Lower lobe of right lung (tissue), 2 donors: ENCODE measurements at places on chromosomes 4 and X. TPM values are rescaled to one million over a fixed set of nuclear protein-coding genes. Genes with fewer than 3 reads are reported as not detected.

DNA sequence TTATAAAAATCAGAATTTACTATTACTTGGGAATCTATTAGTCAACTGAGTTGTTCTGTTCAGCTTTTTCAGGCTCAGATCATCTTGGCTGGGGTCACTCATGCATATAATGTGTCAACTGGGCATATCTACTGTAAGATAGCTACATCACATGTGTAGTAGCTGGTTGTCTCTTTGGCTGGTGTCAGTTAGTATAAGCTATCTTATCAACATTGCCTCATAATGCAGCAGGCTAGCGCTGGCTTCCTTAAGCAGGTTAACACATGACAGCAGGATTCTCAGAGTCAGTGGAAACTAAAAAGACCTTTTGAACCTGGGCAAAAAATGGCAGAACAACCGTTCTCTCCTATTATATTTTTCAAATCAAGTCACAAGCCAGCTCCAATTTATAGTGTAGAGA, 378.3 kb upstream of the PCDH10 start:
- no peaks in the 10 kb centered on the region for H3K4me1 ChIP-seq
- no peak overlapping the region for H3K4me3 ChIP-seq
- H3K27ac ChIP-seq = no peak overlapping the region
- DNase-seq = no peak
- no peaks in the 10 kb centered on the region for H3K36me3 ChIP-seq

- H3K4me1 ChIP-seq = peaks cover 13% of the 10 kb centered on the region
- no peaks in the 10 kb centered on the region for H3K27me3 ChIP-seq
- H3K4me3 ChIP-seq = no peak overlapping the region
- no peak overlapping the region for H3K27ac ChIP-seq
- DNase-seq = no peak
Observed at GRCh38 chrX:39773923-39774773, 323.6 kb downstream of the BCOR start.

GRCh38 chr4:7609316-7609715, 174.6 kb upstream of the PSAPL1 start:
- H3K27ac ChIP-seq = no peak overlapping the region
- no peaks in the 10 kb centered on the region for H3K27me3 ChIP-seq
- no peaks in the 10 kb centered on the region for H3K36me3 ChIP-seq

DNA sequence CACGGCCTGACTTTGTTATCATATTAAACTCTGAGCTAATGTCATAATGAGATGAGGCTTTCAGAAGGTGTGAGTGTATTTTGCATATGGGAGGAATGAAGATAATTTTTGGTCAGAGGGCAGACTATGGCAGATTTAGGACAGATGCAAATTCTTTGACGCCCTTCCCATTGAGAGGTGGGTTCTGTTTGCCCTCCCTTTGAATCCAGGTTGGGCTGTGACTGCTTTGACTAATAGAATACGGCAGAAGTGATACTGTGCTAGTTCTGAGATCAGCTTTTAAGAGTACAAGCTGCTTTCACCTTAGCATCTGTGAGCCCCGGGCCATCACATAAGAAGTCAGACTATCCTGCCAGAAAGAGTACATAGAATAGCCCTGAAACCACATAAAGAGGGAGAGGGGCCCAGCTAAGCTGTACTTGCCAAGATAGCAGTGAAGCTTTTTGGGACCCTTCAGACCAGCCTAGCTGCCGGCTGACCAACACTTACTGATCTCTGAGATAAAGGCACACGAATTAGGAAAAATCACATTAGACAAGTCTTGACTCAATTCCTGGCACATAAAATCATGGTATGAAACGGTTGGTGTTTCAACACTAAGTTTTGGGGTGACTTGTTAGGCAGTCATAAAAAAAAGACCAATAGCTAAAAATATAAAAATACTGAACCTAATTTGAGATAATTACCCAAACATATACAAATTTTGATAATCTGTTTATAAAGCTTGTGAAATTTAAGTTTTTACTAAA, 166.7 kb upstream of the SH3RF1 start:
- H3K4me3 ChIP-seq = no peak overlapping the region
- DNase-seq = no peak
- no peaks in the 10 kb centered on the region for H3K36me3 ChIP-seq

DNA sequence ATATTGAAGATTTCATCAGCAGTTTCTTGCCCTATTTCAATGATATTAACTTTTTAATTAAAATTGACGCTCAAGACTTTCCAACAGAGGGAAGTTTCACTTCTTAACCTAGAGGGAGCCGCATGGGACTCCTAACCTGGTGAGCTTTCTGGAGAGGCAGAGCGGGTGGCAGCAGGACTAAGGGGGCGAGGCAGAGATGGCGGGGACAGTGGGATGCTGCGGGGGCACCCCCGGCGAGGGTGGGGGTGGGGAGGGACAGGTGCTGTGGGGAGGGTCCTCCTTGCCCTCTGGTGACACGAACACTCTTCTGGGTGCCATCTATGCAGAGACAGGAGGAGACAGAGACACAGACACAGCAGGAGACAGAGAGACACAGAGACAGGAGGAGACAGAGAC, 104.4 kb downstream of the ADRA2C start:
- H3K27me3 ChIP-seq = peaks cover 64% of the 10 kb centered on the region
- H3K36me3 ChIP-seq = no peaks in the 10 kb centered on the region
- no peak overlapping the region for H3K4me3 ChIP-seq
- no peak overlapping the region for H3K27ac ChIP-seq
- no peaks in the 10 kb centered on the region for H3K4me1 ChIP-seq
- peak; percentile 20 for DNase-seq

The HERC5 gene
- 27.6 TPM for total RNA-seq
